Prostate gland (tissue), 2 donors: ENCODE measurements at places on chromosomes 11 and 22. TPM values are rescaled to one million over a fixed set of nuclear protein-coding genes. Genes with fewer than 3 reads are reported as not detected.

DNA sequence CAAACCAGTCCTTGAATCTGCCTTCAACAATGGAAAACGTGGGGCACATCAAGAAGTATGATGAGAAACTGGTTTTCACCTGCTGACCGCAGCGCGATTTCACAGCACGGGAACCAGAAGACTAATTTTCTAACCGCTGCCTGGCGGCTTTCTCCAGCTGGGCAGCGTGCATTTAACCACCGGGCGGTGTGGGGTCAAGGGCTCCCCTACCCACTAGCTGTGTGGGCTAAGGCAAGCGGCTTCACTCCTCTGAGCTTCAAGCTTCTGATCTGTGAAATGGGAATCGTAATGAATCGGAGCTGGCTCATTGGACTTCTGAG is 4.2 kb downstream of the SHANK2 start:
- no peak for DNase-seq

GRCh38 chr22:46042786-46043185 is 65.8 kb upstream of the WNT7B start:
- no peak for DNase-seq

GRCh38 chr11:26665946-26666345 is 55.9 kb downstream of the SLC5A12 start:
- DNase-seq = no peak

DNA sequence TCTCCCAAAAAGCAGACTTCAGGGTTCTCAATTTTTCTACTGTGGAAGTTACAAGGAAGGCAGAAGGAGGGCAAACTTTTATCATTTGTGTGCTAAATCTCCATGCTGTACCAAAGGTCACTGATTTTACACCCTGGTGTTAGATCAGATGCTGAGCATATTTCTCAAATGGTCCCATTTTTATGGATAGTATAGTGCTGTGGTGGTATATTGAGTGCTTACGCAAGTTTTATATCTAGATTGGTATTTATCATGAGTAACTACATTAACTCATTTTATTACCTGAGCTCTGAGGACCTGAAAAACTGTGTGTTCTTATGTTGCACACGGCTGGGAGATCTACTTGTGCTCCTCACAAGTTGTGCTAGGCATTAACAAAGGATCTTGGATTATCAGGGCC is 75.1 kb downstream of the PRR5L start:
- no peak for DNase-seq

Gene CYB5R3
- 455 TPM for total RNA-seq
